Upper lobe of left lung (tissue), 6 donors: ENCODE measurements at places on chromosomes 2 and 18. TPM values are rescaled to one million over a fixed set of nuclear protein-coding genes. Genes with fewer than 3 reads are reported as not detected.

Gene MATN3
- total RNA-seq: 17.3 TPM

GRCh38 chr2:240615396-240615795 is 9.9 kb upstream of the GPR35 start:
- DNase-seq: no peak

- DNase-seq: no peak
Observed at GRCh38 chr2:25632396-25632795, 41.0 kb downstream of the DTNB start.

DNA sequence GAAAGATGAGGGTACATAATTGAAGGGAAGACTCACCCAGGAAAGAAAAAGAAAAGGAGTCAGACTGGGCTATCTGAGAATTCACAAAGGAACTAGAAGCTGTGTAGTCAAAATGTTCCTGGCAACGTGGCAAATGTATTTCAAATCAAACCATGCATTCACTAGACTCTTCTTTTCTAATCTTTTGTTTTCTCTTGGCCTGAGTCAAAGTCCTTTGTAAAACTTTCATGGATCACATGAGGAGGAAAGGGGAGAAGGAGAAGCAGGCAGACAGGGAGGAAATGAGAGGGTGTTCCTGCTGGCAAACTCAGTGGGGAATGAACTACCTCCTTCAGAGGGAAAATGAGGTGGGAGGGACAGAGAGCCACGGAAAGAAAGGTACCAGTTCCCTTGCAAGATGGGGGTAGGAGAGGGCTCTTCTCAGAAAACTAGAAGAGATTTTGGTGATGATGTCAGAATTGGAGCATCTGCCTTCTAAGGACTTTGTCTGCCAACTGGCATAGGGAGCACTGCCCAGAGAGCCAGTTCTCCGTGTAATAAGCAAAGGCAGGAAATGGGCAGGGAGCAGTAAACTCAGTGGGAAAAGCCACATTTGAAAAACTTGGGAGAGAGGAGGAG is 51.4 kb downstream of the SLC8A1 start:
- DNase-seq: no peak

Gene FAP
- 6.9 TPM for total RNA-seq

- no peak for DNase-seq
Observed at GRCh38 chr2:82837588-82838304, 1621.3 kb downstream of the SUCLG1 start.

DNA sequence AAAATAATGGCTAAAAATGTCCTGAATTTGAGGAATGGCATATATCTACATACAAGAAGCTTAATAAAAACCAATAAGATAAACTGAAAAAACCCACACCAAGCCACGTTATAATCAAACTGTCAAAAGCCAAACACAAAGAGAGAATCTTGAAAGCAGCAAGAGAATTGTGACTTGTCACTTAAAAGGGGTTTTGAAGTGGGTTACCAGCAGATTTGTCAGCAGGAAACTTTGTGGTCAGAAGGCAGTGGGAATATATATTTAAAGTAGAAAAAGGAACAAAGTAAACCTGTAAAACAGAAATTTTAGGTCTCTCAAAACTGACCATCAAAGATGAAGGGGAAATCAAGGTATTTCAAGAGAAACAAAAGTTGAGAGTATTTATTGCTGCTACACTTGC is 171.9 kb upstream of the CNTNAP5 start:
- DNase-seq: no peak

DNA sequence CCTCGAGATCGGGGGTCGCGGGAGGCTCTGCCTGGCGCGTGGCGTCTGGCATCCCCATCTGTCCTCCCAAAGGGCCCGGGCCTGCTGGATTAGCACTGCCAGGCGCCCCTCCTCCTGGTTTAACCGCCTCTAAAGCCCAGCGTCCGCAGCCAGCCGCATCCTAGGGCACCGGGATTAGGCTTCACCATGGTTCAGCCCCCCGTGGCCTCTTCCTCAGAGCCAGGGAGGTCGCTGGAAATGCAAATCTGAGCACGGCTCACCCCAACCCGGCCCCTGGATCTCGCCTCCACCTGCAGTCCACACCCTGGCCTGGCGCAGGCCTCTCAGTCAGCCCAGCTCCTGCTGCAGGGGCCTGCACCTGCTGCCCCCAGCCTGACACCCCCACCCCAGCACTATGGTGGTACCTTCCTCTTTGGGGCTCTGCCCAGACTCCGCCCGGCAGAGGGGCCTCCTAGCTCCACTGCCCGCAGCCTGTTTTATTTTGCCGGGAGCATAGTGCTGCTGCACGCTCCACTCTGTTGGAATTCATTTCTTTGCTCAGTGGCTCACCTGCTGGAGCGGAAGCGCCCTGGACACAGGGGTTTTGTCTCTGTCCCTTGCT is 13.2 kb downstream of the PRELID3A start:
- no peak for DNase-seq

GRCh38 chr2:223944166-223944702 is 901 bp downstream of the WDFY1 start:
- peak; percentile 89 for DNase-seq

- peak; percentile 86 for DNase-seq
Observed at GRCh38 chr18:76491473-76491775, 3.6 kb downstream of the ZNF516 start.

DNA sequence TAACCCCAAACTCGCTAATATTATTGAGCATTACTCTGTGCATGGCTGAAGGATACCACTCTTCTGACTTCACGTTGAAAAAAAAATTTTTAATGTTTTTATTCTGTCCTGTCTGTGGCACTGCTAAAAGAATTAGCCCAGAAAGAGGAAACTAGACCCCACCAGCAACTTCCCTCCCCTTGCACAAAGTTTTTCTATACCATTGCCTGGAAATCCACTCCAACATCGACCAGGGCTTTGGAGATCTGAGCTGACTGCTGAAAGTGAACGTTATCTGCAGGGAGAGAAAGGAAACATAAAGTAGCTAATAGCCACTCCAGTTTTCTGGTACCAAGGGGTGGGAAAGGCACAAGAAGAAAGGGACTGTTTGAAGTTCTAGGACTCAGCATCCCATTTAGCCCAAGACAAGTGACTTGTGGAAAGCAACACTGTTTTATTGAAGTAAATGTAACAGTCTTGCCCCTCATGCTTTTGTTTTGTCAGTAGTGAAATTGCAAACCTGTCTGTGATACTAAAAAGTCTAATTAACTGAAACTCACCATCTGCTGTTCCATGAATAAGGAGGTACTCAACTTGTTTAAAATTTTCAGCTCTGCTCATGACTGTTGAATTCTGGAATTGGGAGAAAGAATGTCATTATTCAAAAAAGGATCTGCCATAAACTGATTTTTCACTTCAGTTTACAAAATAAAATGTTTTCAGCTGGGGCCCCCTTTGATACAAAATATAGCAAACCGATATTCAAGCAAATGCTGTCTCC is 79.1 kb downstream of the DPP4 start:
- DNase-seq: no peak

DNA sequence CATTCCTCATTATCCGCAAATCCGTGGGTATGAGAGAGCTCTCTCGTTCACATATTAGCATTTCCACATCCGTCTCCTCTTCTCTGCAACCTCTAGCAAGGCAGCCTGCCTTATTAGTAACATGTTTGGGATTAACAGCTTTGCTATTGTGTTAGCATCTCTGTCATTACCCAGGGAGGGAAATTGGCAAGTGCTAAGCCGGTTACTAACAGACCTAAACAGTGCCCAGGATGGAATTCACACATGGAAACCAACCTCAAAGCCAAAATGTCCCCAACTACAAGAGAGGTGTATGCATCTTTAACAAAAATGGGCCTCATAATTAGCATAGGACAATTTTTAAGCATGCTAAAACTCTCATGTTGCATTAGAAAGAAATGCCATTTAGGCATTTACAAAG is 309.0 kb upstream of the MEIS1 start:
- DNase-seq: no peak

DNA sequence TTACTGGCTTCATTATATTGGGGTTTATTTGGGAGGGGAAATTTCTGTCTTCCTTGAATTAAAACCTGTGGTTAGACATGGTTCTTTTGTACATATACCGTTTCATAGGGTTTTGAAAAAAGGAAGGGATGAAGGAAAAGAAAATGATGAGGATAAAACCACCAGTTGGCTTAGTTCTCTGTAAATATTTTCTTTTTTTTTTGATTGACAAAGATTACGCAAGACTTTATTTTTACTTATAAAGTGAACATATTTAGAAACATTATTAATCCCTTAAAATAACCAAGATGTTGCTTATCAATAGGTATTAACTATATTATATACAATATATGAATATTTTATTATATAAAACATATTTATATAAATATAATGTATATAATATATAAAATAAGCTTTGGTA is 45.1 kb upstream of the TUBA3E start:
- DNase-seq: no peak

GRCh38 chr2:171579481-171579880 is 57.2 kb downstream of the CYBRD1 start:
- no peak for DNase-seq

DNA sequence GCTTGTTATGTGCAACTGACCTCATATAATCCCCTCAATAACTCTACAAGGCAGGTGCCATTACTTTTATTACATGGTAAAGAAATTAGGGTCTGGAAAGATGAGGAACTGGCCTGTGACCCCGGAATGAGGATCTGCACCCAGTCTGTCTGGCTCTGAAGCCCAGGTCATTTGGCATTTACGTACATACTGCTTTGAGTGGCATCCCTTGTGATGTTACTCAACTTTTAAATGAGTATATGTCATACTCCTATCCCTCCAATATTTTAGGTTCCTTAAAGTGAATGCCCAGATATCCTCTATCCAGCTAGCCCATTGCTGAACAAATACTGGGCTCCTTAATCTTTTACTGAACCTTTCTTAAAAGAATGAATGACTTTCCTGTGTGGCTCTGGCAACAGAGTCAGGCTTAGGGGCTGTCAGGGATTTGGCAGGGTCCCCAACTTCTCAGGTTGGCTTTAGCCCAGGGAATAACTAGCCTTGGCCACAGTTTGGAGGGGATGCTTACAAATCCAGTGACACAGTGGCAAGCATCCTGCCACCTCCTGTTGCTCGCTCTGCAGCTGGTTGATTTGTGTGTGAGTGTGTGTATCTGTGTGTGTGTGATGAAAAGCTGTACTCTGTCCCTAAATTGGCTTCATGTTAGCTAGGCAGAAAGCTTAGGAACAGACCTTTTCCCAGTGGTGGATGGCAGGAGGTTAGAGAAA is 3.4 kb upstream of the CXCR4 start:
- no peak for DNase-seq

DNA sequence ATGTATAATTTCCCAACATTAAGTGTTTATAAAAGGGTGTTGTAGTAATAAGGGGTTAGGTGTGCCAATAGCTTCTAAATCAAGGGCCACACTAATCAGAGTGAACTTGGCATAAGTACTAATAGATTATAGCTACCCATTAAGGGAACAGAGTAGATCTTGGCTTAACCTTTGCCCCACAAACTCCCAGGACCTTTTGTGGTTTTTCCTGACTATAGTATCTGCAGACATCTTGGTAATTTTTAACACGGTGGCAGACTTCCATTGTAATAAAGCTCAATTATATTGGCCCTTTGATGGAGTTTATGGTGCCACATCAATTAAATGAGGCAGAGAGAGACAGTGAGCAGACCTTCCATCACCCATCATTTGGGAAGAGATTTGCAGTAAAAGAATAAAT is 358.5 kb upstream of the HNRNPA3 start:
- DNase-seq: no peak

GRCh38 chr18:61850756-61851155 is 42.1 kb downstream of the RNF152 start:
- no peak for DNase-seq

DNA sequence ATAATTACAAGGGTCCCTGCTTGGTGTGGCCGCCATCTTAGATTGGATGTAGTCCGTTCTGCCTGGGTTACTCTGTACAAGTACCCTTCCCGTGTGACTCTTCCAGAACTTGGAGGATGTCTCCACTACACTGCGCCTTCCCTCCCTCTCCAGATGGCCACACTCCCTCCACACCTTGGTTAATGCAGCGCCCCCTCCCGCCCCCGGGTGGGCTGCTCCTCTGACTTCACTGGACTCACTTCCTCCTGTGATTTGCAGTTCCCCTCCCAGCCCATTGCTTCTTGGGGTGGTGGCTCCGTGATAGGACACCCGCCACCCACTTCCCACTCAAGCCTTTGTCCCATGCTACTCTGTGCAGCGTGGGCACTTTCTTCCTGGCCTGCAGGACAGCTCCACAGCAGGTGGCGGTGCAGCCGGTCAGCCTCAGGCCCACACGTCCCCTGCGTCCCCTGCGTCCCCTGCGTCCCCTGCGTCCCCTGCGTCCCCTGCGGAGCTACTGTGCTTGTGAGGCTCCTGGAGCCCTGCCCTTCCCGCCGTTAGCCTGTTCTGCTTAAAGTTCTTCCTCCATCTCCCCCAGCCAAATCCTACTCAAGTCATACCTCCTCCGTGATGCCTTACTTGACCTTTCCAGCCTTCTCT is 130.5 kb upstream of the SIX3 start:
- peak; percentile 49 for DNase-seq

Gene PDCD1
- 0.91 TPM for total RNA-seq

DNA sequence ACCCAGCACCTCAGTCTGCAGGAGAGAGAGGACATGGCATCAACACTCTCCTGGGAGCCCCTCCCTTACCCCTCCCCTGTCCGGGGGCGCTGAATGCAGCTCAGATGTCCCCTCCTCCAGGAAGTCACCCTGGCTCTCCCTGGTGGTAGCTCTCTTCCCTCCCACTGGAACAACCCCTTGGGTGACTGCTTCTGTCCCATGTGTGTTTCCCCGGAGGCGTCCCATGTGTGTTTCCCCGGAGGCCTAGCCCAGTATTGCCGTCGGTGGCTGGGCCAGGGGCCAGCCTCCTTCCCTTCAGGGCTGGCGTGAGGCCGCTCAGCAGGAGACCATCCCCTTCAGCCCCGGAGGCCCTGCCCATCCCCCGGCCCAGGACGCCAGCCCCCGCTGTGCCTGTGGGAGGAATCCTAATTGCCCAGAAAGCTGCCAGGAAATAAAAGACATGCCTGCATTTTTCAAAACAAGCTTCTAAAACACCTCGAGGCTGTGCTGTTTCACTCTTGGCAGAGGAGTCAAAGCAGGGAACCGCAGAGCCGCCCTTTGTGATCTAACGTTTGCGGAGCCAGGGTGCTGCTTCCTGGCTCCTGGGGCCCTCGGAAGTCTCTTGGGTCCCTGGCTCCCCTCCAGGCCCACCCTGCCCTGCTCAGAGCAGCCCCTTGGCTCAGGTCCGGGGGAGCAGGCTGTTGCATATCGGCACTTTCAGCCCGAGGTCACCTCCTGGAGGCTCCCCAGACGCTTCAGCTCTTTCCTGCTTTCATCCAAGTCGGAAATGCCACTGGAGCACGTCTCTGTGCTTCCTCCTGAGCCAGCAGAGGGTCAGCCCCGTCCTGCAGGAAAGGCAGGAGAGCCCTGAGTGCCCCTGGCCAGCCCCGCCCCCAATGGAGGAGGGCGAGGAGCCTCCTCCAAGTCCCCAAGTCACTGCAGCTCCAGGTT is 11.4 kb downstream of the SNED1 start:
- peak; percentile 73 for DNase-seq

GRCh38 chr18:45654677-45655076 is 39.4 kb downstream of the SLC14A2 start:
- DNase-seq: no peak

GRCh38 chr2:238376884-238377391 is 49.8 kb upstream of the ASB1 start:
- no peak for DNase-seq

Gene STARD6
- not detected for total RNA-seq
